CD4-positive, alpha-beta T cell treated with Interleukin-10 for 1 hour (primary cell): ENCODE measurements at places on chromosomes 2 and 18.

GRCh38 chr2:234976479-234977227, 24.8 kb downstream of the SH3BP4 start:
- no peak for DNase-seq

- no peak for DNase-seq
Measured at GRCh38 chr2:9189901-9190300, 16.7 kb upstream of the ASAP2 start.

GRCh38 chr2:177712462-177712861, 319.9 kb downstream of the AGPS start:
- no peak for DNase-seq

DNA sequence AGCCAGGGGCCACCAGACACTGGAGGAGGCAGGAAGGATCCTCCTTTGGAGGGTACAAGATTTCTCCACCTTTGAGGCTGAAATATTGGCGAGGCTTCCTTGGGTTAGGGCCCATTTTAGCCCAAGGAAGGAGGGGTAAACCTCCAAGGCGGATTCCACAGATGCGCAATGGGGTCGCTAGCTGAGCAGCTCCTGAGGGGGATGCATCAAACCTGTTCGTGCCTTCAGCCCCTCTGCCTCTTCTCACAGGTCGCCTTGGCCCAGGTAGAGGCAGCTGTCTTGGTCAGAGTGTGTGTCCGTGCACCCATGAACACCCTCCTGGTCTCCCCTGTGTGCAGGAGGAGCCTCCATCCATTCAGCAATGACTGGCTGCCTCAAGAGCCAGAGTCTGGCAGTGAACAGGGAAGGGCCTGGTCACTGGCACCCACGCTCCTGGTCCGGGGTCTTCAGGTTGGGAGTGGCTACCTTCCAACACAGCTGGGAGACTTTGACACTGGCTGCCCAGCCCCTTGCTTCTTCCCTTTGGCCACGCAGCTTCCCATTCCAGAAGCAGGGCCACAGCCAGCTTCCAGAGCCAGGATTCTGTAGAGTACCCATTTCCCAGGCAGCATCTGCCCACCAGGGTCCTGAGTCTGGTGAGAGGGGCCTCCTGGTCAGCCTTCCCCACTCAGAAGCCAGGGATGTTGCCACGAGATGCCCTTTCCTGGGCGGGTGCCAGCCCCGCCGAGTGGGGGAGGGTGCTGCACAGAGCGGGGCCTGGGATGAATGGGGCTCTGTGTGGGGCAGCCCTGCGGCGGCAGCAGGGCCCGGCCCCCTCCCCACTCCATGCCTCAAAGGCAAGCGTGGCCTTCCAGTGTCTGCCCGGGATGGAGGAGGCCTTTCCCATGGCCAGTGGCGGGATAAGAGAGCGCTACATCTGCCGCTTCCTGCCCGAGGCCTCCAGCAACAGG, 95.8 kb upstream of the GPC1 start:
- DNase-seq = no peak

DNA sequence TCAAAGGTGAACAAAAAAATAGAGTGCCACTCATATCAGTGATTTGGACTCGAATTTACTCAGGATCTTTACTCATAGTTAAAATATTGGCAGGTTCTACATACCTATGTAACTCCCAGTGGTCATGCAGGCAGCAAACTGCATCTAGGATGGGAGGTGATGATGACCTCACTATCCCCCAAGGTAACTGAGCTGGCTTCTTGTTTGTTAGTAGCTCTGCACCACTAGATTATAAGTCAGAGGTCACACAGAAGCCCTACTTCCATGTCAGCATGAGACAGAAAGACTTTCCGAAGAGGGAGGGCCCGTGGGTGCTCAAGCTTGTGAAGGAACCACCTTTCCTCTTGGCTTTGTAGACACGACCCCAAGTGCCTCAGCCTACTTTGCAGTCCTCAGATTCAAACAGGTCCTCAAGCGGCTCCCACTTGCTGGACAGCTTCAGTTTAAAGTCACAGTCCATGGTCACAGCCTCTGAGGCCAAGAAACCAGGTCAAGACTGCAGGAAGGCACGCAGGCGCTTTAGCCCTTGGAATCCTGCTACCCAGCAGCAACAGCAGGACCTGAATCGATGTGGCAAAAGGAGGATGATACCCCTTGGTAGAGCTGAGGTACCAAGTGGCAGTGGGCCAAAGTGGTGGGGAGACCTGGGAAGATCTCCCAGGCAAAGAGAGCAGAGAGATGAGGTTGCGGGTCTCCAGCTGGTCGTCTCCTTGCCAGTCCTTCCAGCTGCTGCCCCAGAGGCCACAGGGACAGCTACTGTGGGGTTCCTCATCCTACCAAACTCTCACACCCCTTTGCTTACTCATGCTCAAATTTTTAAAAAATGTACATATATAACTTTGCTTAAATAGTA, 4.3 kb downstream of the NTSR2 start:
- DNase-seq = no peak

- no peak for DNase-seq
Measured at GRCh38 chr2:149446748-149447147, 116.4 kb downstream of the LYPD6 start.

GRCh38 chr2:133483181-133483580, 85.1 kb downstream of the NCKAP5 start:
- no peak for DNase-seq

GRCh38 chr2:54457323-54458023, 1.3 kb downstream of the SPTBN1 start:
- DNase-seq = no peak

- no peak for DNase-seq
Measured at GRCh38 chr2:26455037-26455669, 22.8 kb downstream of the OTOF start.

DNA sequence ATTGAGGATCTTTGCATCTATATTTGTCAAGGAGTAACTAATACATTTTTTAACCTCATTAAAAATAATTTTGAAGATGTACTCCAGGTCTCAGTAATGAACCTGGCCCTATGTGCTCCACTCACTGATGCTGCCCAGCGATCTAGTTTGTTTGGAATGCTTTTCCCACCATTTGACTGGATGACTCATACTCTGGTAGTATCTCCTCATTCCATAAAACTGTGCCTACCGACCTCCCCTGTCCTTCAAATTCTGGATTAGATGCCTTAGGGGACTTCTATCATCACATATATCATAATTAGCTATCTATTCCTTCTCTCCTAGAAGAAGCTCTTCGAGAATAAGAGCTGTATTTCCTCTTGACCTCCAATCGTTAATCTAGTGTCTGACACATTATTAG, 83.8 kb downstream of the FAM117B start:
- DNase-seq = no peak

- DNase-seq = no peak
Measured at GRCh38 chr2:216078776-216079175, 2.8 kb downstream of the PECR start.

DNA sequence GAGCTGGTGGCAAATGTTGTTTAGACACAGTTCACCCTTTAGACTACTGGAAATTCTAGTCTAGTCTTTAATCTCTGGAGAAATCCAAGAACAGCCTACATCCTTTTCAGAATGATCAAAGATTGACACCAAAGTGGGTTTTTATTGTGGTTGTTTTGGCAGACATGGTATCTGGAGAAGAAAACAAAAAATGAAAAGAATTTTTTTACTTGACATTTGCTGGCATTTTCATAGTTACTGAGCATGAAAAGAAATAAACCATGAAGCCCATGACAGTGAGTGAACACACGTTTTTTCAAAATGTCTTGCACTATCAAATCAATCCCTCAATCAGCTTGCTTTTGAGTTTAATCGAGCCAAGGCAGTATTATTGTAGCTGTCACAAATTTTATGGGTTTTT, 125.3 kb downstream of the CCBE1 start:
- DNase-seq = no peak

- DNase-seq = no peak
Measured at GRCh38 chr2:88049622-88050021, 6.0 kb downstream of the KRCC1 start.

GRCh38 chr18:79302120-79302519, 93.6 kb upstream of the NFATC1 start:
- no peak for DNase-seq

DNA sequence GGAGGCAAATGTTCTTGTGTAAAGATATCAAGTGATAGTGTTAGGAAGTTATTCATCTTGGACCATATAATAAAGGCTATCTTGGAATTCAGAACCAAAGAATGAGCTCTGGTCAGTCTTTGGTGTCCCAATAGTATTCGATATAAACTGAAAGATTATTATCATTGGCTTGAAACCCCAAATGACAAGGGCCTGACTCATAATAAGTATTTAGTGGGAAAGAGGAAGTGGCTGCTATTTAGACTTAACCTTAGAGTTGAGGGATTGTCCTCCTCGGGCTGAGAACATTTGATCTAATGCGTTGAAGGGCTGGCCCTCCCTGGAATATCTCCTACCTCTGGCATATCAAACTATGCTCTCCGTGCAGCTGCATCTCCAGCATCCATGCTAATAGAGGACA, 67.5 kb downstream of the CDH20 start:
- DNase-seq = no peak

DNA sequence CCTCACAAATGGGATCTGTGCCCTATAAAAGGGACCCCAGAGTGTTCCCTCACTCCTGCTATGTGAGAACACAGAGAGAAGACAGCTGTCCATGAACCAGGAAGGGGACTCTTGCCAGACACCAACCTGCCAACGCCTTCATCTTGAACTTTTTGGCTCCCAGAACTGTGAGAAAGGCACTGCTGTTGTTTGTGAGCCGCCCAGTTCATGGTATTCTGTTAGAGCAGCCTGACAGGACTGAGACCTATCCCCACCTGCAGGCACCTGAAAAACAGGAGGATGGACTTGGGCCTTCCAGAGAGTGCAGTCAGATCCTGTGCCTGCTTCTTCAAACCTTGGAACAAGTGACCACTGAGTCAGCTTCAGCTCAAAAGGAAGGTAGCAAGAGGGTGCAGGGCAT, 51.4 kb downstream of the CRACDL start:
- no peak for DNase-seq

DNA sequence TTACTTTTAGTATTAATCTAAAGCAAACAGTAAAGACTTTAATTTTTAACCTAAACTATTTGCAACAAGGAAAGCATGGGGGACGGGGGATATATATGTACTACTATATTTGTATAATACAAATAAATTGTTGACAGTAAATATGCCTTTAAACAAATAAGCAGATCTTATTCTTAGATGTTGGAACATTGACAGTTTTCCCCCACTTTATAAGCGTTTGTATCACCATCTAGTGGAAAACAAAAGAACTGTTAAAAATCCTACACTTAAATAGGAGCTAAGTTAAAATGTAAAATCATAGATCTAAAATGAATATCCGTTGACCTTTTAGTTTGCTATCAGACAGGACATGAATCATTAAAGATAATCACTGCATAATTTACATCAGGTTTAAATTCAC, 50.0 kb downstream of the RBBP8 start:
- DNase-seq = peak; percentile 37

GRCh38 chr2:26043862-26044696, 10.2 kb downstream of the RAB10 start:
- DNase-seq = peak; percentile 23

GRCh38 chr18:50956116-50956515, 11.7 kb upstream of the ELAC1 start:
- no peak for DNase-seq

DNA sequence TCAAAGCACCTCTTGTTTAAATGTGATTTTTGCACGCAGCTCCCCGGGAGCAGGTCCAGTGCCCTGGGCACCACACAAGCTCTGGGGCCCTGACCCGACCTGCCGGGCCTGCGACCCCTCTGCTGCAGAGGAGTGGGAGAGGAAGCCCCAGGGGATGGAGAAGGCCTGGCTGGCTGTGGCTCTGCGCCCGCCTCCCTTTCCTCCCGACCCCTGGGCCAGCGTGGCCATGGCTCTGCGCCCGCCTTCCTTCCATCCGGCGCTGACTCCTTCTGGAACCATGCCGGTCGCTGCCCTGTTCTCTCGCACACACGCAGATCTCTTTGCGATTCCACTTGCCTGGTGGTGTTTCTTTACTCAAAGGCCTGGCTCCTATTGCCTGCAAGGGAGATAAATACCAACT, 166.5 kb upstream of the SALL3 start:
- no peak for DNase-seq

DNA sequence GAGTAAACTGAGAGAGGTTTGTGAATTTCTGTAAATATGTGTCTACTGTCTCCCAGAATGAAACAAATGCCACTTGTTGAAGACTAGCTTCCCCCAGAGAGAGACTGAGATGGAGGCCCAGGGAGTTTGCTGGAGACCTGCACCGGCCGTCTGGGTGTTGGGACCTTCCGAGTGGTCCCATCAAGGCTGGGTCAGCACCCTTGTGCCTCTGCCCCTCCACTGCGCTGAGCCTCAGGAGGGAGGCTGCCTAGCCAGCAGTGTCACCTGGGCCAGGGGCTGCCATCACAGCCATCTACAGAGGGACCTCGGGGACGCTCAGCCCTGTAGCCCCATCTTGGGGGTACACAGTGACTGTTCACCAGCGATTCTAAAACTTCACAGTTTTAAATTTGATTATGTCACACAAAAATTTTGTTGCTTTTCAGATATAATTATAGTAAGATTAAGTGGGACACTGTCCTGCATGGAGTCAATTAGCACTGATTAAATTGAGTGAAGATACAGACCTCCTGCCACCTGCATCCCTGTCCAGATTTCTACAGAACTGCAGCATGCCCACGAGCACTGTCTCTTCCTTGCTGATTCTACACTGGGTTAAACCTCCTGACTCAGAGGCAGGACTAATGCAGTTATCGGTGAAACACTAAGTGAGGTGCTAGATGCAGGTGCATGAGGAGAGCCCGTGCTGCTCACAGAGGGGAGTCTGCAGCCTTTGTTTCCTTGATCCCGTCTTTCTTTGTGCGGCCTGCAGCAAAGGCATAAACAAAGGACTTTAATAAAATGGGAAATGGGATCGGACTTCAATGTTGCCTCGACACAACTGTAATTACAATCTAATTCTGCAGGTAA, 50.5 kb downstream of the TMEM18 start:
- no peak for DNase-seq

DNA sequence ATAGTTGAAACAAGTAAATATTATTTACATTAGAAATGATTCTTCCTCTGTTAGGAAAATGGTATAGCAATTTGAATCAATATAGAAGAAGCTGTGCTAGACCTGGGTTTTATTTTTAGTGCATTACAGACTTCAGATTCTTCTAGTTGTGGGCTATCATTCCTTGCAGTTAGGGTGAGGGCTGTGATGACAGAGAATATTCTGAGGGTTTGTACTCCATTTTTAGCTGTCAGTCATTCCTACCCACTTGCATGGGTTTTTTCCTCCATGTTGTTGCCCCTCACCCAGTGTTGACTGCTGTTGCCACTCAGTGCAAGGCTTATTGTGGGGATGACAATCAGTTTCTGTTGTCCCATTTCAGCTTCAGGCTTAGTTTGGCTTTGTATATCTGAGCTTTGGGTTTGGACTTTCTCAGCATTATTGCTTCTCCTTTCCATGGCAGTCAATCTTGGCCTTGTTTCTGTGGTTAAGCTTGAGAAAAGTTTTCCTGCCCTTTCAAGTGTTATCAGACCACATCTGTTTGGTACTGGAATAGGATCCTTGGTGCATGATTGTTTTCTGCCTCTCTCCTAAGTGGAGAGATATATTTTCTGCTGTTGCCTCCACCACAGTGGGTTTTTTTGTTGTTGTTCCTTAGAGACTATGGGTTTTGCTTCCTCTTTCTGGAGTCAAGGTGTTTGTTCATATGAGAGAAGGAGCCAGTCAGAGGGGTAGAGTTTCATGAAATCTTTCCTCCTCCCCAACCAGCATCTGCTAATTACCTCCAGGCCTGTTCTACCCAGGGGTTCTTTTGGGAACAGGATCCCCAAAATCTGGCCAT, 312.7 kb upstream of the CWC22 start:
- DNase-seq = no peak
